ENCODE measurements at places on chromosomes 6 and 20.

DNA sequence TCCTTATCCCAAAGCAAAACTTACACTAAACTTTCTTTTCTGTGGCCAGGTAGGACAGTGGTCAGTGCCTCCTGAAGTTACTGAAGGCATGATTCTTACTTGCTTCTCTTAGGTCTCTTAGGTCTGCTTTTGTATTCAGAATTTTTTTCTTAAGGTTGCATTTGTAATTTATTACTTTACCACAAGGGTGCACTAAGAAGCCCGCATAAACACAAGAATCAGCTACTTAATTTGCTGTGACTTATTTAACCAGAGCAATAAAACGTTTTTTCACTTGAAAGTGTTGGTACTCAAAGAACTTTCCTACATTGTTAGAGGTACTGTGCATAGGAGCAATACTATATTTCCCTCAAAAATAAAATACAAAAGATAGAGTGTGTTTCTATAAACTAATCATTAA is 75.4 kb upstream of the LAMA2 start:
- peak; percentile 6 for DNase-seq

DNA sequence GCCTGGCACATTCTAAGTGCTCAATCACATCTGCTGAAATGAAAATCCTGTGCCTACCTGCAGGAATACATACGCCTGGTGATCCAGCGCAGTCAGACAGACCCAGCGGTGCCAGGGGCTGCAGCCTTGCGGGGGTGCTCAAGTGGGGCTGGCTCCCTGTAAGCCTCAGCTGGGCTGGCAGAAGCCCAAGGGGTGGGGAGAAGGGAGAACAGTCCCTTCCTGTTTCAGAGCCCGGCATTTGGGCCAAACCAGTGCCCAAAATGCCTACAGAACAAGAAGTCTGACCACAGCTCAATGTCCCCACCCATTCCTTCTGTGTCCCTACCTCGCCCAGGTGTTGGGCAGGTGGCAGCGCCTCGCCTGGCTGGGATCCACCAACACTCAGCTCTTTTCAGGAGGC is 22.6 kb downstream of the KCNK15 start:
- DNase-seq: no peak

- DNase-seq: peak; percentile 53
Observed at GRCh38 chr6:40586369-40587201, 579 bp downstream of the LRFN2 start.

GRCh38 chr6:13870214-13870830 is 54.4 kb upstream of the RNF182 start:
- peak; percentile 23 for DNase-seq

- no peak for DNase-seq
Observed at GRCh38 chr6:56486681-56487080, 156.0 kb downstream of the DST start.

GRCh38 chr20:5508044-5508443 is 191.3 kb upstream of the PROKR2 start:
- no peak for DNase-seq

GRCh38 chr6:133764008-133764753 is 124.7 kb upstream of the TCF21 start:
- DNase-seq: no peak

DNA sequence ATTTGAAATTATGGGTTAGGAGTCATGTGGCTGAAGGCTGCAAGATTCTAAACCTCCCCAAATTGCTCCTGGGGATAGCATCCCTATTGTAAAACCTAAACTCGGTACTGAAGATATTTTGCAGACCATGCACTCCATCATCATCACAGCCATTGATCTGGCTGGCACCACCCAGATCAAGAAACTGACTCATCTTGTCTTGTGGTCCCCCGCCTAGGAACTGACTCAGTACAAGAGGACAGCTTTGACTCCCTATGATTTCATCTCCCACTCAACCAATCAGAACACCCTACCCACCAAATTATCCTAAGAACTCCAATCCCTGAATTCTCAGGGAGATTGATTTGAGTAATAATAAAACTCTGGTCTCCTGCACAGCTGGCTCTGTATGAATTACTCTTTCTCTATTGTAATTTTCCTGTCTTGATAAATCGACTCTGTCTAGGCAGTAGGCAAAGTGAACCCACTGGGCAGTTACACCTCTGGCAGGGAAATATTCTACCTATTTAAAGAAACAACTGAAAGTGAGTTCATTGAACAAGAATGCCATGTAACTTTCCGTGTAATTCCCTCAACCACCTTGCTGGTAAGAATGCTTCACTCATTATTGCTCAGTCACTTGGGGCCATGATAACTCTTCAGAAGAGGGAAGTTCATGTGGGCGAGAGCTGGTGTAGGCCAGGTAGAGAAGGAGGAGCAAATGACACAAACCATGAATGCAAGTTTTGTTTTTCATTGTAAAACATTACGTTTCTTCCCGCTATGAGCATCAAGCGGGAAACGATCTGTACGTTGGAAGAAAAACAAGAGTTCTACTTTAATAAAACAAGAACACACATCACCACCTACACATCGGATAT is 602.9 kb upstream of the ARID1B start:
- no peak for DNase-seq

DNA sequence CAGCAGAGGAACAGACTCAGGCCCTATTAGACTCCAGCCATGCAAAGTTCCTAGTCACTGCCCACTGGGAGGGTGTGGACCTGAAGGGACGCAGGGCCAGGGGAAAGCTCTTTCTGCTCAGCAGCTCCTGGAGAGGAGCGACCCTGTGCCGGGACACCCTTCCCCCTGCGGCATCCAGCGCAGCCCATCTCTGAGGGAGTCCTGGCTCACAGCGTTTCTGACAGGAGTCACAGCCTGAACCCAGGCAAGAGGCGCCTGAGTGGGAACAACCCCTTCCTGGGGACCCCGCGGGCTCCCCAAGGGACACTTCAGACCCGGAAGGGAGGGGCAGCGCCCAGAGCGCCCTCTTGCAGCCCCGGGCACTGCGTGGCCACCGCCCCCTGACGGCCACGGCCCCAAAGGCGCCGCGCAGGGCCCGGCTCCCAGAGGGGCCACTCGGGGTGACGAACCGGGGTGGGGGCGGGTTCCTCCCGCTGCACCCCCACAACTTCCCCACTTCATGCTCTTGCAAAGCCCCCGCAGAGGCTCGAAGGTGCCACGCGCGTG is 862 bp downstream of the UCKL1 start:
- peak; percentile 46 for DNase-seq

GRCh38 chr6:11011787-11012234 is 32.3 kb downstream of the ELOVL2 start:
- no peak for DNase-seq

DNA sequence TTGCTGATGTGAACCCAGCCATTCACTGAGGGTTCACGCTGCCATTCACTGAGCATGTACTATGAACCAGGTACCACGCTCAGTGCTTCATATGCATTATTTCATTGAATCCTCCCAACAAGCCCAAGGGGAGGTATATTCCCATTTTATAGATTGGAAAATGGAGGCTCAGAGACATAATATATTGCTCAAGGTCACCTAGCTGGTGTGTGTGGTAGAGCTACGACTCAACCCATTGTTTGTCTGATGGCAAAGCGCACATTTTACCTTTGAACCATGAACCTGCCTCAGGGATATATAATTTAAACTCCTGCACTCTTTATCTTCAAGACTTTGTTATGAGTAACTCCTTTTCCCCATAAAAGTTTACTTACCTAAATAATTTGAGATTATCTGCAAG is 28.3 kb downstream of the FERMT1 start:
- DNase-seq: no peak

GRCh38 chr6:28816339-28816908 is 107.4 kb downstream of the TRIM27 start:
- DNase-seq: no peak

GRCh38 chr6:93164781-93165180 is 254.6 kb downstream of the EPHA7 start:
- no peak for DNase-seq

DNA sequence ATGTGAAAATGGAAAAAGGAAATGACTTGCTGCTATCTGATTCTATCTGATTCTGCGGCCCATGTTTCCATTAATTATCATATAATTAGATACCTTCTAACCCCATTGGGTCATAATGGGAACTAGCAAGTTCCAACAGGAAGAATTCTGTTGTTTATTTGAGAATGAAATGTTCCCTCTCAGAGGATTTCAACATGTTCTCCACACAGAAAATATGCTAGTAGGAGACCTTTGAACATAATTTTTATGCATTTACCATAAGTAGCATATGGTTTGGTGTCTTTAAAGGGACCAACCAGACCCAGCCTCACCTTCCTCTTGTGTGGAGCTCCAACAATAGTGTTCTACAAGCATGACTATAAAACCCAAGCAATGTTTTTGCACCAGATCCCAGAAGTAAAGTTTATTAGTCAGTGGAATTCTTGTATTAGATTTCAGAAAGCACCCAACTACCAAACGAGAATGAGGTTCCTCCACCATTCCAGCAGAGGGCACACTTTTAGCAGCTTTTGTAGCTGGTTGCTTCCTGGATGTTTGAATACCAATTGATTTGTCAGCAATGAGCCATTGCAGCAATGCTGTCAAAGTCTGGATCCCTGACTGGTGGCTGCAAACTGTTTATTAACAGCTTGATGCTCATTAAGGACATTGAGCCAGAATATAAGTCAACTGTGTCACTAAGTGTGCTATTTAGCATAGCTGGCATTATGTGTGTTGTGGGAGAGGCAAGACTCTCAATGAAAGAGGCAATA is 143.6 kb upstream of the GJE1 start:
- peak; percentile 3 for DNase-seq

DNA sequence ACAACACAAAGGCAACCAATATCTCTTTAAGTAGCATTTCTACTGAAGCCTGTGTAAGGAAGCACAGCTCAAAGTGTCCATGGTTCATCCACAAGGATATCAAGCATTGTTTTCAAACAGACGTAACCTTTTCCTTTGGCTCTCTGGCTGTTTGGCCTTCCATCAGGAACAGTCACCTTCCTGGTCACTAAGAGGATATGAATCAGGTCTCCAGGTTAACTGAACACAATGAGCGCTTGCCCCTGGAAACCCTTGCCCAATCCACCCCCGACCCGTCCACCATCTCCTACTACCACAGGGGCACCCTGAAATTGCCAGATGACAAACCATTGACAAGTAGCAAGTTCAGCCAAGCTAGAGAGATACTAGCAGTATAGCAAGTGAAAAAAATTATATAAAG is 114.4 kb upstream of the COL21A1 start:
- no peak for DNase-seq

DNA sequence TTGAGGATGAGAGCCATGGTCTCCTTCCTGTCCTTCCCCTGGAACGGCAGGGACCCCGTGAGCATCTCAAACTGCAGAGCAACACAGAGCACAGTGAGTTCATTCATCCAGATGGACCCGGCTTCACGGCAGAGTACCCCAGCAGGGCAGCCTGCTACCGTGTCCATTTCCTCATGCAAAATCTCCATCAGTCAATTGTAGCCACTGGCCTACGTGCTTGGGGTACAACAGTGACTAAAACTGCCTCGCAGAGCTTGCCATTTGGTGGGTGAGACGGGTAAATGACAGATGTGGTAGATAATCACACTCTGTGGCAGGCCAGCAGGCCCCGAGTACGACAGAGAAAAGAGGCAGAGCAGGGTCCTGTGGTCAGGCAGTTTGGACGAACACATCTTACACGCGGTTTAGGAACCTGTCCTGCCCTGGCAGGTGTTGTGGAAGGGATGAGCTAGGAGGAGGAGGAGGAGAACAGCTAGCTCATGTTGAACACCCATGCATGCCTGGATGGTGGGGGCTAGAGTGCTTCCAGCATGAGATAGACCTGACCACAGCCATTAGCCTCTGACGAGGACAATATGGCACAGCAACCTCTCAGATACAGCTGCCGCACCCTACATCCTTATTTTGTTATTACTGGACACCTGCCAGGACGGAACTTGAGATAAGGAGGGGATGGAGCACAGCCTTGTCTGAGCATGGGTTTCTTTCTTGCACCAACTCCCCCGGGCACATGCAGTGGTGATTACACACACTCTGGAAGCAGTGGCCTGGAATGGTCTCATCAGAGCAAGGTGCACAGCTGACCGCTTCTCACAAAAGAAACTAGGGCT is 95.6 kb downstream of the RAMACL start:
- no peak for DNase-seq

GRCh38 chr20:7891705-7892104 is 48.6 kb downstream of the HAO1 start:
- DNase-seq: no peak

DNA sequence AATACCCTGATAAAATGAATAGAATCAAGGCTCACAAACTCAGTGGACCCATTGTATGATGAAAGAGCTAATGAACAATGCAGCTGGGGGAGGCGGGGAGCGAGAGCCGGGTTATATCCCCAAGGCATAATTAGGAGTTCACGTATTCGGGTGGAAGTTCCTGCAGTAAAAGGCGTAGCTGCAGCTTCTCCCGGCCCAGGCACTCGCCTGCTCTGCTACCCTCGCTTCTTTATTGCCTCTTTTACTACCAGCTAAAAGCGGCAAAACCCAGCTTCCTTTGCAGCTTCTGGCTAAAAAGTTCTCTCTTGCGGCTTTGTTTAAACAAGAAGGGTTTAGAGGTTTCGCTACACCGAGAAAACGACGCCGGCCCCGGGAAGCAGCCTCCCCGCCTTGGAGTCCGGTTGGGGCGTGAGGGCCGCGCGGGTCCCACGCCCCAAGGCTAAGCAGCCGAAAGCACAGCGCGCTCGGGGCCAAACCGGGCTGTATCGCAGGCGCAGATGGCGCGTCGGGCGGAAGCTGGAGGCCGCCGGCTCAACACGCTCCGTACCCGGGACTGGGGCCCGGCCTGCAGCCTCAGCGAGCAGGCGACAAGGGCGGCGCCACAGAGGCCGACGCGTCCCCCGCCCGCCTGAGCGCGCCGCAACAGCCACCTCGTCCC is 1.6 kb downstream of the ZBTB2 start:
- DNase-seq: peak; percentile 80

DNA sequence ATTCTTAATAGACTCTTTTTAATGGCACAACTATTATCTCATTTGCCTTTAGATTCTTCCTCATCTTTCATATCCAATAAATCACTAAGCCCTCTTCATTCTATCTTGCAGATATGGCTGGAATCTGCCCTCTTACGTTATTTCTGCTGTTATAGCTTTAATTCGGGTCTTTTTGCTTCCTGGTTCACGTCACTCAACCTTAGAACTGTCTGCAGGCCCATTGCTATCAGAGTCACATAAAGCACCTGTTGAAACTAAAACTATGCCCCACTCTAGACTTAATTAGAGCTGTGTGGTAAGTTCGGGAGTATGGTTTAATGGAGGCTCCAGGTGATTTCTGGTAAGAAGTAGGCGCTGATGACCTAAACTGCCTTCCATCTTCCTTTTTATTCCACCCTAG is 988 bp downstream of the QRSL1 start:
- no peak for DNase-seq

DNA sequence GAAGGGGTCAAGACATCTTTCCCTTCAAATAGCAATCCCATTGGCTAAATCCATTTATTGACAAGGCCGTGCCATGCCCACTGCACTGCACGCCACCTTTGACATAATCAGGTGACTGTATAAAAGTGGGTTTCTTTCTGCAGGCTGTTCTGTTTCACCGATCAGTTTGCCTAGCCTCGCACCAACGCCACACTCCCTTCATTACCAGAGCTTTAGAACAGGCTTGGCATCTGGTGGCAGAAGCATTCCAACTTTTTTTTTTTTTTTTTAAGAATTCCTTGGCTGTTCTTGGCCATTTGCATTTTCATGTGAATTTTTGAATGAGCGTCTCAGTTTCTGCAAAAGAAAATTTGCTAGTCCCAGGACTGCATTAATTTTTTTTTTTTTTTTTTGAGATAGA is 78.1 kb downstream of the PPP1R3G start:
- no peak for DNase-seq
